ENCODE measurements at places on chromosomes 11 and 22.

DNA sequence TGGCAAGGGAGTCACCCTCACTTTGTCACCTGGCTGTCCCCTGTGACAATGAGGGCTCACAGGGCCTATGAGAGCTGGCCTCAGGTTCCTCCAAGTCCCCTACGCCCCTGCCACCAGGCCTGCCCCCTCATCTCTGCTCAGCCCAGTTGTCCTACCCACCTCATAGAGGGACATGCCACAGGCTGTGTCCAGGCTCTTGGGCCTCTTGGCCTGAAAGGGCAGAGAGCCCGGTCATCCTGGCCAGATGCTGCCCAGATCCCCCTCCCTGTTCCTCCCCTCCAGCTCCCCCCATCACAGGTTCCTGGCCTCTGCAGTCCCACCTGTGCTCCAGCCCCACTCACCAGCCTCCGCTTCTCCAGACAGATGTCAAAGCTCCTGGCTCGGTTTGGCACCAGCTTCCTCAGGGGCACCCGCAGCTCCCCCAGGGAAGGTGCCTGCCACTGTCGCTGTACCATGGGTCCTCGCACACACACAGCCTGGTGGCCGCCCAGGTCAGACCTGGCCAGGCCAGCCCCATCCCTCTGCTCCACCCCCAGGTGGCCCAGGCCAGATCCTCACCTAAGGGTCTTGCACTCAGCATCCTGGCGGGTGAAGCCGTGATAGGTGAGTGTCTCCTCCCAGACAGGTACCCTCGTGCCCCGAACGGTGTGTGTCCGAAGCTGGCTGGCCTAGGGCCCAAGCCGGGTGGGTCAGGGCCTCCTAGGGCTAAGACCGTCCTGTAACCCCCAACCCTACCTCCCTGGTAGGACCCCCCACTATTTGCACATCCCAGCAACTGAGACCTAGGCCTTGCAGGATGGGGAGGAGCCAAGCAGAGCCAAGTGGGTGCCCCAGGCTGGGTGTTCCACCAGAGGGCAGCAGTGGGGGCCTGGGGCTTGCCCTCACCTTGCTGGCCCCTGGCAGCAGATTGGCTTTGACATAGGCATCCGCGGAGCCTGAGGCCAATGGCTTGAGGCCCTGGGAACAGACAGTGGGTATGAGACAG lies 8.3 kb downstream of the NDUFV1 start:
- no peak for DNase-seq

GRCh38 chr11:10017911-10018310 lies 276.1 kb downstream of the SBF2 start:
- no peak for DNase-seq

- no peak for DNase-seq
Measured at GRCh38 chr11:10725114-10725906, 25.7 kb upstream of the CTR9 start.

DNA sequence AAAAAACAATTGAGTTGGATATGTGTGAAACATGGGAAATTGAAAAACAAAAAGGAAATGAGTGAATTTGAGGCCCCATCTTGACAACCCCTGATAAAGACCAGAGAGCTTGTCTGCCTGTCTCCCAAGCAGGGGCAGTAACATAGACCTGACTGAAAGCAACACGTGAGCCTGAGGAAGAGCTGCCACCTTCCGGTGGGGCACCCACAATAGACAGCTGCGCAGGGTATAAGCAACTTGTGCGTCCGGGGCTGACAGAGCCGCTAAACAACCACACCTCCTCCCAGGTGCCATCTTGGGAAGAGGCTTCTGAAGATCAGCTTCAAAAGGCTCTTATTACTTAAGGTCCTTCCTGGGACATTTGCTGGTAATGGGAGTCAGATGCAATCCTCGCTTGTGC lies 166.8 kb downstream of the NTM start:
- DNase-seq: no peak

- DNase-seq: no peak
Measured at GRCh38 chr11:44389963-44390605, 80.1 kb upstream of the ALX4 start.

- no peak for DNase-seq
Measured at GRCh38 chr11:2482745-2483144, 37.9 kb downstream of the KCNQ1 start.

- DNase-seq: no peak
Measured at GRCh38 chr11:34439610-34440198, 970 bp downstream of the CAT start.

- no peak for DNase-seq
Measured at GRCh38 chr22:35410663-35411034, 10.7 kb downstream of the MCM5 start.

DNA sequence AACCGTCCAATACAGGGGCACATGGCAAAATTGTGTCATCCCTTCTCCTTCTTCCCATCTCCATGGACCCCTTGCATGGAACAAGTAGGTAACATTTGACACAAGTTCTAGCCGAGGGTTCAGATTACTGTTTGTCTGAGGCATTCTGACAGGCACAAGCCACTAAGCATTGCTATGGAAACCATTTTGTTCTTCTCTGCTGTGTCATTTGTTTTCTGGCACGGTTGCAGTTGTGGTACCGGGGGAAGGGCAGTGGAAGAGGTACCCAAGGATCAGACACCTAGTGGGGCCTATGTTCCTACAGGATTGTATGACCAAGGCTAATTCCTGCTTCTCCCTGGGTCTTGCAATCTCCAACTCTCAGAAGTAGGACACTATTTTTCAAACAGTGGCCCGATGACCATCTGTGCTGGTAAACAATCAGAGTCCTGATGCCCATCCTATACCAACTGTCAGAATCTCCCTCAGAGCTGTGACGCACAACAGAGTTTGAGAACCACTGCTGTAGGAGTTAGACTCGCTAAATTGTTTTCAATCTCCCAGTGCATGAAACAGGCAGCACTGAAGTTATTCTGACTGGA lies 69.3 kb downstream of the KCNC1 start:
- no peak for DNase-seq

- DNase-seq: no peak
Measured at GRCh38 chr22:37220543-37220981, 8.3 kb upstream of the SSTR3 start.

DNA sequence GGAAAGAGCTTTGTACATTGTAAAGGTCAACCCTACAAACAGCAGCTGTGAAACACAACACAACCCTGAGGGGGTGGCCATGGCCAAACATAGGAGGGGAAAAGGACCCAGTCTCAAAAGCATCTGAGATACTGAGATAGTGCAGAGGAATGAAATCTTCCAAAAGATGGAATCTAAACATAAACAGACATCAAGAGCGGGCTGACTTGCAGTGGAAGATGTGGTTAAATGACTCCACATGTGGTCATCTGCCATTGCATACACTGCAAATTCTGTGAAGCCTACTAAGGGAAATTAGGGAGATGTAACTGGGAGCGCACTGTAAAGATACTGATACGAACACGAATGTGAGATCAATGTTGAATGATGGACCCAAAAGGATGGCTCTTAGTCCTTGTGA lies 22.0 kb downstream of the BDNF start:
- no peak for DNase-seq

DNA sequence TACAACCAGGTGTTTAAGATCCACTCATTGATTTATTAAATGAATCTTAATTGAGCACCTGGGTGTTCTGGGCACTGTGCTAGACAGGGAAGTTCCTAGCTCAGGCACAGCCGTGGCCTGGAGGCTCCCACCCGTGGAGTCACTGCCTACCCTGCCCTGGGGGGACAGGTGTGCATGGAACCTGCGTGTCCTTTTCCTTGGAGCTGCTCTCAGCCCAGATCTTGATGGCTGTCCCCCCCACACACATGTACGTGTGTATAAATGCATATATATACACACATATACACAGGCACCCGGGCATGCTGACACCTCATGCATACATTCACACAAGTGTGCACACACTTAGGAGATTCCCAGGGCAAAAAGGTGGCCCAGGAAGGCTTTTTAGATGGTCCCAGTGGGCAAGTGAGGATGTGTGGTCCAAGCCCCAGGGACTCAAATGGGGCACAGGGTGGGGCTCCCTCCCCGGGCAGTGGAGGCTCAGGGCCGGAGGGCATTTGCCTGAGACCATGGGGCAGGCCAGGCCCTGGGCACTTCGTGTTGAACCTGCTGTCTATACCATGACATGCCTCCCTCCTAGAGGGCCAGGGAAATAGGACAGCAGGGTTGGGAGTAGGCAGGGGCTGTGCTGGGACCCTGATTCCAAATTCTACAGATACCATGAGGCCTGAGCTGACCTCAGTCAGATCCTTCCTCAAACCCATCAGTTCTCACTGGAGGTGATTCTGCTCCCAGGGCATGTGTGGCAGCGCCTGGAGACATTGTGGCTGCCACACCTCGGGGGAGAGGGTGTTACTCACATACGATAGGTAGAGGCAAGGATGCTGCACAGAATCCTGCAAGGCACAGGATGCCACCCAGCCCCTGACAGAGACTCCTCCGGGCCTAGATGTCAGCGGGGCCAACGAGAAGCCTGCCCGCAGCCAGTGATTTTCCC lies 77.8 kb downstream of the BCR start:
- no peak for DNase-seq

GRCh38 chr11:119700536-119701346 lies 28.3 kb downstream of the NECTIN1 start:
- no peak for DNase-seq

- DNase-seq: no peak
Measured at GRCh38 chr11:97638641-97639224, 1248.9 kb downstream of the JRKL start.

- DNase-seq: no peak
Measured at GRCh38 chr11:88206751-88207150, 31.5 kb upstream of the RAB38 start.

- DNase-seq: no peak
Measured at GRCh38 chr22:46058091-46058420, 81.1 kb upstream of the WNT7B start.

- no peak for DNase-seq
Measured at GRCh38 chr11:85759915-85760314, 51.0 kb downstream of the SYTL2 start.

DNA sequence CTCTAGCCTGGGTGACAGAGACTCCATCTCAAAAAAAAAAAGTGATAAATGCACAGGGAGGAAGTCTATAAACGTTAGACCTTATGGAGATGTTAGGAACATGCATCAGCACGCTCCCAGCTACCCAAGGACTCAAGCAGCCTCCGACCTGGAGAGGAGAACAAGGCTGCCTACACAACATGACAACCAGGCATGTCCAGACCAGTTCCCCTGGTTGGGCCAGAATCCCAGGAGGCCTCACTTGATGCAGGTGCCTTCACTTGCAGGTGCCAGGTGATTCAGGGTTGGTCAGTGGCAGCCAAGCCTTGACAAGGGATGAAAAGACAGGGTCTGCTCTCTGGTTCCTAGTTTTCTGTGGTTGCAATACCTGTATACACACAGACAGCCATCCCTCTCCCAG lies 5.9 kb downstream of the RANGAP1 start:
- no peak for DNase-seq

GRCh38 chr11:128597209-128597608 lies 9.9 kb upstream of the ETS1 start:
- DNase-seq: no peak

DNA sequence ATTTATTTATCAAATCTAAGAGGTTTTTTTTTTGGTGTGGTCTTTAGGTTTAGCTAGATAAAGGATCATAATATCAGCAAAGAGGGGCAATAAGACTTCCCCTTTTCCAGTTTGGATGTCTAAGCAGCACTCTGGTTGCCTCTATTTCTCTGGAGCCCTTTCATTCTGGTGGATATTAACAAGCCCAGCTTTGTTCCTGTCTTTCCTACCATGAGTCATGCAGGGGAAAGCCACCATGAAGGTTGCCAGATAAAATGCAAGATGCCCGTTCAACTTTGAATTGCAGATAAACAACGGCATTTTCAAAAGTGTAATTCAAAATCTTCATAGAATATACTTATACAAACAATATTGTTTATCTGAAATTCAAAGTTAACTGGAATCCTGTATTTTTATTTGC lies 143.6 kb downstream of the ADAMTS15 start:
- DNase-seq: no peak

DNA sequence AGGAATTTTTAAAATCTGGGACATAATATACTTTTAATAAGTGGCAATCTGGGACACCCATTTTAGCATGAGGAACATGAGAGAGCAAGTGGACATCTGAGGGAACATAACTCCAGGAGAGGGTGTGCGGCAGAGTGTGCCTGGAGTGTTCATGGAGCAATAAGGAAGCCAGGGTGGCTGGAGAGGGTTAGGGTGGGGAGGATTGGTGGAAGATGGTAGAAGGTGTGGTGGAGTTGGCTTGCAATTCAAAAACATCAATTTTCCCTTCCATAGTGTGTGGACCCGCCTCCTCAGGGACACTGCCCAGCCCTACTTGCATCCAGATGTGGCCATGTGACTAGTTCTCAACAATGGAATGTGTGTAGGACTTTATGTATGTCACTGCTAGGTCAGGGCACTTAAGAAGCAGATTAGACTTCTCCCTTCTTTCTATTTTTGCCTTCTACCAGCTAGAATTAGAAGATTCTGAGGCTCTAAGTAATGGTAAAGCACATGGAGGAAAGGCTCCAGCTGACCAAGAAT lies 4.4 kb upstream of the DENND5A start:
- no peak for DNase-seq

GRCh38 chr11:45215098-45215865 lies 68.8 kb downstream of the PRDM11 start:
- DNase-seq: no peak

DNA sequence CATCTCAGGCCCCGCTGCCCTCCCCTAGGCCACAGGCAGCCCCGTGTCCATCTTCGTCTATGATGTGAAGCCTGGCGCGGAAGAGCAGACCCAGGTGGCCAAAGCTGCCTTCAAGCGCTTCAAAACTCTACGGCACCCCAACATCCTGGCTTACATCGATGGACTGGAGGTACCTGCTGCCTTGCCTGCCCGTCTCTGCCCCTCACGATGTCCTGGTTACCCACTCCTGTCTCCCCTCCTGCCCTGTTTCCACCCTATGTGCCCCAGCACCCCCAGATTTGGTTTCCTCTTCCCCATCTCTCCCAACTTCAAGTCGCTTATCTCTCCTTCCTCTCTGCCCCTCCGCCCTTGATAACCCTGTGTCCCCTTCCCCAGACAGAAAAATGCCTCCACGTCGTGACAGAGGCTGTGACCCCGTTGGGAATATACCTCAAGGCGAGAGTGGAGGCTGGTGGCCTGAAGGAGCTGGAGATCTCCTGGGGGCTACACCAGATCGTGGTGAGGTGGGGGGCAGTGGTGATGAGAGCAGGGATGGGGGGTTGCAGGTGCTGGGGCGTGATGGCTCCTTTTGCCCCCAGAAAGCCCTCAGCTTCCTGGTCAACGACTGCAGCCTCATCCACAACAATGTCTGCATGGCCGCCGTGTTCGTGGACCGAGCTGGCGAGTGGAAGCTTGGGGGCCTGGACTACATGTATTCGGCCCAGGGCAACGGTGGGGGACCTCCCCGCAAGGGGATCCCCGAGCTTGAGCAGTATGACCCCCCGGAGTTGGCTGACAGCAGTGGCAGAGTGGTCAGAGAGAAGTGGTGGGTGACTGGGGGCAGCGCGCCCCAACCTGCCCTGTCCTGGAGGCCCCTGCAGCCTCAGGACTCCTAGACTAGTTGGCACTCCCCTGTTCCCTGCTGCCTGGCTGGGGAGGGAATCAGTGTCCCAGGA lies 930 bp downstream of the SCYL1 start:
- DNase-seq: no peak

- peak; percentile 64 for DNase-seq
Measured at GRCh38 chr11:133945087-133945974, 11.4 kb downstream of the IGSF9B start.
